ENCODE measurements at places on chromosomes 3 and 15.

- DNase-seq = no peak
Observed at GRCh38 chr15:90552162-90552928, 22.6 kb downstream of the CRTC3 start.

GRCh38 chr3:81195478-81195877 lies 566.0 kb downstream of the GBE1 start:
- no peak for DNase-seq

DNA sequence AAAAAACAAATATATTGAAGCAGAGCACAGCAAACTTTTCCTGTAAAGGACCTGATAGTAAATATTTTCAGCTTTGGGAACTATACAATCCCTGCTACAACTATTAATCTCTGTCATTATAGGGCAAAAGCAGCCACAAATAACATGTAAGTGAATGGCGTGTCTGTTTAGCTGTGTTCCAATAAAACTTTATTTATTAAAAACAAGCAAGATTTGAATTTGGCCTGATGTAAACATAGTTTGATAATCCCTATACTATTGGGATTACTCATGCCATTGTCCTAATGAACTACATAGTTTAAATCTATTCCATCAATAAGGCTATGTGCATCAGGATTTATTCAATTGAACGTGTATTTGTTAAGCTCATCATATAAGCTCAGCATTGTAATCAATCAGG lies 286.8 kb upstream of the CNTN6 start:
- no peak for DNase-seq

GRCh38 chr15:67948215-67948614 lies 105.9 kb upstream of the PIAS1 start:
- no peak for DNase-seq

DNA sequence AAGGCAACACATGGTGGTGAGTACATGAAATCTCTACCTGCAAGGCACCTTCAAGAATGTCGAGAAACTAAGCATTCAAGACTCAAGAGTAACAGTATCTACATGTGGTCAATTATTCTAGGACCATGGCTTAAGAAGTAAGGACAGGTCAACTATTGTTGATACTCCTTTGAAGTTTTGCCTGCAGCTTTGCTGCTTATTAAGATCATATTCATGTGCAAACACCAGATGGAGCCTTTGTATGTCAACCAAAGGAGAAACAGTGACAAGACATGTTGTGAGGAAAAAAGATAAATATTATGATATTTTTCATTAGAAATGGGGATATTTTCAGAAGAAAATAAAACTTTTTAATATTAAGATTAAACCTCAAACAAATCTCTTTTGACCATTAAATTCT lies 52.3 kb upstream of the FGF7 start:
- DNase-seq = no peak

DNA sequence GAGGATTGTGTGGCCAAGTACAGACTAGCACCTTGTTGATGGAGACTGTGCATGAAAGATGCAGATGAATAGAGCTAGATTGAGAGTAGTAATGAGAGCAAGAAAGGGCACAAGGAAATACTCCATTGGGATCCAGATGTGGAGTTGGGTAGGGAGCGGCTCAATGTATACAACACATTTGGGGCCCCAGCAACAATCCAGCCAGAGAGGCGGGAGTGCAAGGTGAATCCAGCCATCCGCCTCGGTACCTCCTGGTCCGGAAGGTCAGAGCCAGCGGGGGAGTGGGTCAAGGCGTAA lies 9.0 kb downstream of the ISL2 start:
- DNase-seq = no peak

- no peak for DNase-seq
Observed at GRCh38 chr3:188868803-188869202, 303.0 kb upstream of the TPRG1 start.

DNA sequence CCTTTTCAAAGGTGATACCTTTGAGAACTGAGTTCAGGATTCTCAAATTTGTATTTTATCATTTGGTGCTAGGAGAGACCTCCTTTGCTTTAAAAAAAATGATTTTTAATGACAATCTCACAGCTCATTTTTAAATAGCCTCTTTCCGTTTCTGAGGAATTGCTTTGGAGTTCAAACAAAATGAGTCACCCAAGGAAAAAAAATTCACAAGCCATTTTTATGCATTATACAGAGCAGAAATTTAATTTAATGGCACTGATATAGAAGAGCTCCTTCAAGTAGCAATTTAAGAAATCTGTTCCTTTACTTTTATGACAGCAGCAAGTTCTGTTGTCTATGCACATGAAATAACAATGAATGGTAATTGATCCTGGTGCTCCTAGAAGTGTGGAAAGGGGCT lies 337.9 kb upstream of the KCNMB2 start:
- no peak for DNase-seq

DNA sequence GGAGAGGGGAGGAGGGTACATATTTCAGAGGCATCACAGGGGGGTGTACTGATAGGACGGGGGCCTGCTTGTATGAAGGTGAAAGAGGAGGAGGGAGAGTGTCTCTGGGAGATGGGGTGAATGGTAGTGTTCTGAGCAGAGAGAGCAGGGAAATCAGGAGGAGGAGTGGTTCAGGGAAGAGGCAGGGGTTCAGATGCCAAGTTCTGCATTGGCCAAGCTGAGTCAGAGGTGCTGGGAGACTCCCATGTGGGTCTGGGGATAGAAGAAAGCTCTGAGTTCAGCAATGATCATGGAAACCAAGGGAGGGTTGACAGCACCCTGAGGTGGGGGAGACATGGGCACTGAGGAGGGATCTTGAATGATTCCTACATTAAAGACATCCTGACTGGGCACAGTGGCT lies 3.0 kb downstream of the CYP8B1 start:
- DNase-seq = no peak

- no peak for DNase-seq
Observed at GRCh38 chr3:86788371-86788770, 202.6 kb downstream of the VGLL3 start.

DNA sequence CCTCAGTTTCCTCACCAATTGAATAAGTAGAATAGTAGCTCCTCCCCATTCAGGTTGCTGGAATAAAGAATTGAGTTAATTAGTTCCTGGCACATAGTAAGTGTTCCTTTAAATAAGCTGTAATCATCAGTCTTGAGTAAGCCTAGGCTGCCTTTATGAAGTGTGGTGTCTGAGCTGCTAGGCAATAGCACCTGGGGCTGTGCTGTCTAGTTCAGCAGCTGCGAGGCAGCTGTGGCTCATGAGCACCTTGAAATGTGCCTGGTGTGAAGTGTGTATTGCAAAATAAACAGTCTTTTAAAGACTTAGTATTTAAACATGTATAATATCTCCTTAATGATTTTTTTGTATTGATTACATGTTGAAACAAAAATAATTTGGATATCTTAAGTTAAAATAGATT lies 77.6 kb downstream of the TOP2B start:
- no peak for DNase-seq

DNA sequence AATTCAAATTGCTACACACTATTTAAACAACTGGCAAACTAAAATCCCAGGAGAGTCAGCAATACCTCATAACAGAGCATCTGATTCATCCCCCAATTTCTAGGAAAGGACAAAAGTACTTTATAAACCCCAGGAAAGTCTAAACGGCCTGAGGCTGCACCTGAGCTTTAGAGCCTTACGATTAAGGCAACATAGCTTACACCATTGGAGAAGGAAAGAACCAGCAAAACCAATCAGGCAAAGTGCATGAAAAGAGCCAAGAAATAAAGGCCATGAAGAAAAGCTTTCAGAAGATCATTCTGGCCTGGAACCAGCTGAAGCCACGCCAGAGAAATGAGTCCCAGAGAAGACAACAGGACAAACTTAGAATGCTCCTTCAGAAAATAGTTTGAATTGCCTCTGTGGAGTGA lies 48.1 kb downstream of the PTPN9 start:
- no peak for DNase-seq

DNA sequence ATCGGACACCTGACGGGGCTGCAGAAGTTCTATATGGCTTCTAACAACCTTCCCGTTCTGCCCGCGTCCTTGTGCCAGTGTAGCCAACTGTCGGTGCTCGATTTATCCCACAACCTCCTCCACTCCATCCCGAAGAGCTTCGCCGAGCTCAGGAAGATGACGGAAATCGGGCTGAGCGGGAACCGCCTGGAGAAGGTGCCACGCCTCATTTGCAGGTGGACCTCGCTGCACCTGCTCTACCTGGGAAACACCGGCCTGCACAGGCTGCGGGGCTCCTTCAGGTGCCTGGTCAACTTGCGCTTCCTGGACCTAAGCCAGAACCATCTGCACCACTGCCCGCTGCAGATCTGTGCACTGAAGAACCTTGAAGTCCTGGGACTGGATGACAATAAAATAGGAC lies 9.8 kb upstream of the LRRC34 start:
- no peak for DNase-seq

GRCh38 chr3:94336046-94336753 lies 273.3 kb downstream of the NSUN3 start:
- DNase-seq = no peak

DNA sequence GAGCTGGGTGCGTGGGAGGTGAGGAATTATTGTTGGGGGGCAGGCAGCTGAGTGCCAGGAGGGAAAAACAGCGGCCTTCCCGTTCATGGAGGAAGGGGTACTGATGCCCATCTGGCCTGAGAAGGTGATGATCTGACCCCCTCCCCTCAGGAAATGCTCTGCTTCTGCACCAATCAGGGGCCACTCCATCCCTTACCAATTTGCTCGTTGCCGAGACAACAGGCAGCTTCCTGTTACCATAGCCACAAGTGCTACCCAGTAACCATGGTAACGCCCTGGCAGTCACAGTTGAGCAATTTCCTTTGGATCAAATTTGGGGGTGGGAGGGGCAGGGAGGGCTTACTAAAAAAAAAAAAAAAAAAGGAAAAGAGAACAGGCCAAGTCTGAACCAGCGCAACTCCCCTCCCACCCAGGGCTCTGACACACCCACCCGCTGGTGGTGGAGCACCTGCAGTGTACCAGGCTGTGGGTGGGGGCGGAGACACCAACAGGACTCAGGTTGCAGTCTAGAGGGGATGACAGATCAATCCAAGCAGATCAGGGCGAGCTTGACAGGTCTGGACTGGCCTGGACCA lies 13.7 kb downstream of the CELF6 start:
- peak; percentile 28 for DNase-seq

DNA sequence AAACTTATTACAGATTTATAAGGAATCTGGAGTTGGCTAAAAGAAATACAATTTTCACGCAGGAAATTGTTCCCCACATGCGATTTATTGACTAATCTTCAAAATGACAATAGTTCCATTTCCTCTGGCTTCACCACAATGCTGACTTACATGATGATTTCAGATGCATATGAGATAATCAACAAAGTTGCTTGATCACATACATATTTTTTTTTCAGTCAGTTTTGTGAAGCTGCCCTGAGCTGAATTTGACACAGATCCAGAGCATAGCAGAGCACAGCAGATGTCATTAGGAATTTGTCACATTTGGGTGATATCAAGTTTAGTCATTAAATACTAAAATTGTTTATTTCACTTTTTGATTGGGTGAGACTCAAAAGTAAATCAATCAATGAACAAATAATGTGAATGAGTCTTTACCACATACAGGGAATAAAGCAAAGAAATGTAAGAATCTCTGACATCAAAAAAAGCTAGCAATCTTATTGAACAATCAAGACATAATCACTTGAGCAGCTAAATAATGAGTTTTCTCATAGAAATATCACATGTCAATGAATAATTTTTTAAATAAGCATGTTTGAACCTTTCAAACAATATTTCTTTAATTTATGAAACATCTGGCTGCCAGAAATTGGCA lies 18.3 kb downstream of the CPB1 start:
- DNase-seq = peak; percentile 39

GRCh38 chr3:88105325-88105724 lies 44.4 kb upstream of the C3orf38 start:
- DNase-seq = no peak

GRCh38 chr3:49886922-49887265 lies 16.8 kb downstream of the MST1R start:
- no peak for DNase-seq

GRCh38 chr3:193909387-193909786 lies 226.6 kb upstream of the HES1 start:
- no peak for DNase-seq

GRCh38 chr3:161674402-161674801 lies 177.8 kb downstream of the OTOL1 start:
- DNase-seq = no peak

- no peak for DNase-seq
Observed at GRCh38 chr3:17742880-17743657, 638 bp upstream of the TBC1D5 start.

DNA sequence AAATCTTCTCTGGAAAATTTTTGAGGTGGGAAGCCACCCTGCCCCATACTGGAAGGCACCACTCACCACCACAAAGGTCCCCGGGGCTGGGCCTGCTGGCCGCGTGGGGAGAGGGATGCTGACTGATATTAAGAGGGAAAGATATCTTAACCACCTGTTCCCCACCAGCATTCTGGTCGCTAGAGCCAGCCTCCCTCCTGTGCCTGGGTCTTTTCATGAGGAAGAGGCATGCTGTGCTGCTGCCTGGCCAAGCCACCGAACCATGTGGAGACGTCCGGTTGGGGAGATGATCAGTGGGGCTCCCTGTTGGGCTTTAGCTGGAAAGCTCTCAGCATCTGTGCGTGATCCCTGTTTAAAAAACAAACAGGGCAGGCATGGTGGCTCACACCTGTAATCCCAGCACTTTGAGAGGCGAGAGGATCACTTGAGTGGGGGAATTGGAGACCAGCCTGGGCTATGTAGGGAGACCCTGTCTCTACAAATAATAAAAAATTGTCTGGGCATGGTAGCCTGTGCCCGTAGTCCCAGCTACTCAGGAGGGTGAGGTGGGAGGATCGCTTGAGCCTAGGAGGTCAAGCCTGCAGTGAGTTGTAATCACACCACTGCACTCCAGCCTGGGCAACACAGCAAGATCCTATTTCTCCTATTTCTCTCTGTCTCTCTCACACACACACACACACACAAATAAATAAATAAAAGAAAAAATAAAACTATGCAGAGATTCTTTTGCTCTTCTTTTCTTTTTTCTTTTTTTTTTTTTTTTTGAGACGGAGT lies 1.0 kb downstream of the KLHL18 start:
- DNase-seq = no peak

GRCh38 chr3:119343719-119344118 lies 49.5 kb downstream of the ARHGAP31 start:
- DNase-seq = peak; percentile 27

GRCh38 chr3:160665784-160666526 lies 11.0 kb upstream of the ARL14 start:
- peak; percentile 64 for DNase-seq

DNA sequence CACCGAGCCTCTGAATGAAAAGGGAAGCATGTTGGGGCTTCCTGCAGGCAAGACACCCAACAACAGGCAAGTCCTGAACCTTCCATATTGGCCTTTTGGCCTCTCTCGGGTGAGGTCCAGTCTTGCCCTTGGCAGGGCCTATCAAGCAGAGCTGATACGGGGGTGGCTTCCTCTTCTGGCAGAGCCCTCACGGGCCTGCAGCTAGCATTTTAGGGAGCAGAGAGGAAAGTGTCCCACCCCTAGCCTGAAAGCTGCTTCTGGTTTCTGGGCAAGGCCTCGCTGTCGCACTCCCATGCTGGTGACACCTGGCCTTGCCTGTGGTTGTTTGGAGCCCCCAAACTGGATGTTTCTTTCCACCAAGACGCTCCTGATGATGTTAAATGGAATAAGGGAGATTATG lies 31.8 kb upstream of the CTSH start:
- DNase-seq = peak; percentile 46

All from suppressor macrophage treated with lipopolysaccharide for 1 hour (primary cell).